ENCODE measurements at places on chromosomes 11 and 22. TPM values are rescaled to one million over a fixed set of nuclear protein-coding genes. Genes with fewer than 3 reads are reported as not detected.

TEX12 gene
- total RNA-seq = 1.3 TPM

ROBO4 gene
- 25.2 TPM for total RNA-seq

IRAG1 gene
- total RNA-seq = 11.2 TPM

OR56A1 gene
- total RNA-seq = 0.12 TPM

FZD4 gene
- 85.4 TPM for total RNA-seq

L3MBTL2 gene
- 22.2 TPM for total RNA-seq

OR2AT4 gene
- not detected for total RNA-seq

LUZP2 gene
- total RNA-seq = 1.5 TPM

SLC1A2 gene
- total RNA-seq = 0.88 TPM

CSRP3 gene
- total RNA-seq = 84.4 TPM

SLC36A4 gene
- total RNA-seq = 20.0 TPM

GTPBP1 gene
- total RNA-seq = 57.7 TPM

MSANTD4 gene
- total RNA-seq = 18.0 TPM

KCTD17 gene
- 23.3 TPM for total RNA-seq

ANGPTL5 gene
- total RNA-seq = not detected

INSC gene
- 0.53 TPM for total RNA-seq

KDM4E gene
- total RNA-seq = not detected

PIWIL4 gene
- total RNA-seq = 5.1 TPM

DRICH1 gene
- total RNA-seq = 1.2 TPM

GAL gene
- total RNA-seq = not detected

MS4A5 gene
- not detected for total RNA-seq

BMAL1 gene
- 14.0 TPM for total RNA-seq

ADORA2A gene
- total RNA-seq = 13.5 TPM

OR5L2 gene
- not detected for total RNA-seq

MRGPRE gene
- total RNA-seq = not detected

FGF4 gene
- not detected for total RNA-seq

CD3E gene
- 0.82 TPM for total RNA-seq

MRGPRX4 gene
- not detected for total RNA-seq

MUC6 gene
- 5.0 TPM for total RNA-seq

CRYBA4 gene
- not detected for total RNA-seq

THY1 gene
- total RNA-seq = 39.7 TPM

DTX4 gene
- 25.5 TPM for total RNA-seq

SAA1 gene
- not detected for total RNA-seq

RAG2 gene
- 0.58 TPM for total RNA-seq

TRIM6 gene
- 19.2 TPM for total RNA-seq

SCGB1A1 gene
- not detected for total RNA-seq

KRTAP5-11 gene
- not detected for total RNA-seq

INTS4 gene
- total RNA-seq = 59.3 TPM

GNG3 gene
- total RNA-seq = not detected

SMIM35 gene
- not detected for total RNA-seq

PANX3 gene
- total RNA-seq = not detected

SPI1 gene
- total RNA-seq = 19.0 TPM

OR8A1 gene
- total RNA-seq = not detected

HSCB gene
- total RNA-seq = 13.8 TPM
